ENCODE measurements at places on chromosomes 2 and 18.

DNA sequence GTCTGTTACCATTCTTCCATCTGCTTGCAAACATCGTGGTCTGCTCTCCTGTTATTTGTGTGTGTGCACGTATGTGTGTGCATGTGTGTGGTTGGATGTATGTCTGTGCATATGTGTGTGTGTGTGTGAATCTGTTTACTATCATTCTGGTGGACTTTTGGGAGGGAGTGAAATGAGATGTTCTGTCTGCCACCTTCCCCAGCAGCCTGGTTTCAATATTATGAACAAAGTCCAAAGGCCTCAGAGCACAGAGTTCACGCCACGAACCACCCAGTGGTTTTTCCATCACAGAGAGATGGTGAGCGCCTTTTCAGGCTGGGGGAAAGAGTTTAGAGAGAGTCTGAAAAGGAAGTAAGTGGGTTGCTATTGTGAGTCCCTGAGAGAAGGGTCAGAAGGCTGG, 67.1 kb upstream of the YWHAQ start:
- no peak for DNase-seq

DNA sequence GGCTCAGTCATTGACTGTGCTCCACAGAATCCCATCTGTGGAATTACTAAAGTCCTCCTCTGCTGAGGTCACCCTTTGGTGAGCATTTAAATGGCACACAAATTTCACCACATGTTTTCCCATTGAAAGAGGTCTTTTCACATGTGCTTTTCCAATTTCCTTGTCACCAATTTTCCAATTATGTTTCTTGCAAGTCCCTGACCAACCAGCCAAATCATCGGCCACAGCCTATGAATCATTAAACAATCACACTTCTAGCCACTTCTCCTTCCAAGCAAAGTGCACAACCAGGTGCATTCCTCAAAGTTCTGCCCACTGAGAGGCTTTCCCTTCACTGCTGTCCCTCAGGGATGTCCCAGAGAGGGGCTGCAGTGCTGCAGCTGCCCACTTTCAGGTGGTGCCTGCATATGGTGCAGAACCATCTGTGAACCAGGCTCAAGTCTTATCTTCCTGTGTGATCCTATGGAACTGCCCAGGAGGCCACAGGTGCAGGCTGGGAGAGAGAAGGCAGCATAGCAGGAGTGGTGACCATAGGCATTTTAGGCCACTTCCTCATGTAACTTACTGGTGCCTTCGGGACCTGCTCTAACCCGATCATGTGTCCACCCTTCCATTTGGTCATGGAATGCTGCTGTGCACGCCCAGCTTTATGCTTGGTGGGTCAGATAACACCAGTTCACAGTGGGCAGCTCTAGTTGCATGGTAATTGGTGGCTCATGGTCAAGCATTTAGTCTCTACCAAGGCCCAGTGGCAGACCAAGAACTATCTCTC, 153.0 kb downstream of the SEPTIN10 start:
- no peak for DNase-seq

DNA sequence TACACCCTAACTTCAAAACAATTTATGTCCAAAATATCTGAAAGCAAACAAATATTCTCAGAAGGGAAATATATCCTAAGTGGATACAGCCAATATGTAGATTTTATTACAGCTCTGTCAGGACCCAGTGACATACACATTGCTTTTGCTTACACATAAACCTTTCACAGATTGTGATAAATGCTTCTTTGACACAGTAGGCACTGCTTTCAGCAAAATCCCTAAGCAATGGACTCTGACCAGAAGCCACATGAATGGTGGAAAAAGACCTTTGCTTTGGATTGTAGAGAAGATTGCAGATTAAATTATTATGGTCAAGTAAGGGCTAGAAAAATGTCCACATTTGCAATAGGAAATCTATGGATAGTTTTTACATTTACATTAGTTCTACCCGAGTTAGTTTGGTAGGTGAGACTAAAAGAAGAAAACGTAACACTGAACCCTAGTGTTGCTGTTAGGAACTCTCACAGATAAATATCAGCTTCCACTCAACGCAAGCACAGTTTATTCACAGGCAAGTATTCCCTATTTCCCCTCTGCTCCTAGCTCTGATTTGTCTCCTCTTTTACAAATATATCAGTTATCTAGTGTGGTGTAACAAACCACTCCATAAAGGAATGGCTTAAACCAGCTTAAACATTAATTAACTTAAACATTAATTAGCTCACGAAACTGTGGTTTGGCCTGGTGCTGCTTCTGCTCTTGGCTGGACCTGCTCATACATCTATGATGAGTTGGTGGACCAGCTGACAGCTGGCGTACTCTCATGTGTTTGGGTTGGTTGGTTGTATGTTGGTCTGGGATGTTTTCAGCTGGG, 23.6 kb upstream of the SERPINE2 start:
- DNase-seq: no peak

- DNase-seq: no peak
These were observed 14.4 kb upstream of the TMEM131 start for GRCh38 chr2:98009887-98010760.

DNA sequence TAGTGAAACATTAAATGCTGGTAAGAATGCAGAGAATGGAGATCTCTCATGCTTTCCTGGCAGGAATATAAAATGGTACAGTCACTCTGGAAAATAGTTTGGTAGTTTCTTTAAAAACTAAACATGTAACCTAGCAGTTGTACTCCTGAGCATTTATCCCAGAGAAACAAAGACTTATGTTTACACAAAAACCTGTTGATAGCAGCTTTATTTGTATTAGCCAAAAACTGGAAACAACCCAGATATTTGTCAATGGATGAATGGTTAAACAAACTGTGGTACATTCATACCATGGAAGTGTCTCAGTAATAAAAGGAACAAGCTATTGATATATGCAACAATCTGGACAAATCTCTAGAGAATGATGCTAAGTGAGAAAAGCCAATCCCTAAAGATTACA, 81.7 kb upstream of the CTAGE1 start:
- no peak for DNase-seq

- no peak for DNase-seq
These were observed 202.2 kb downstream of the TCF4 start for GRCh38 chr18:55385770-55386169.

DNA sequence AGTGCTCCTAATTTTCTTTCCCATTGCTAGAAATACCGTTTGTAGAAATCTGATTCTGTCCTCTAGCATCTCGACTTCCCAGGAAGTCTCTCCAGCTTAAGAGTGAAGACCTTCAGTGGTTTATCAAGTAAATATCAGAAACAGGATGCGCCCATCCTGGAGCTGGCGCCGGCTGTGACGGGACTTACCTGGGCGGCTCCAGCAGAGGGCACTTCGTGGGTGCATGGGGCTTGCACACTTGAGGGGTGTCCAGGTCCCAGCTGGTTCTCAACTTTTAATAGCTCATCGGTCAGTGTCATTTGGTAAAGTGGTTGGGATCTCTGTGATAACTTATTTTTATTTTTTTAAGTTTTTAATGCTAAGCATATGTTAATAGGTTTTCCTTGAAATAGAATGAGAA, 167.0 kb upstream of the TPO start:
- no peak for DNase-seq

GRCh38 chr18:14781671-14782070, 33.7 kb downstream of the ANKRD30B start:
- DNase-seq: no peak

- DNase-seq: no peak
These were observed 170.9 kb upstream of the SIX2 start for GRCh38 chr2:45180033-45180746.

DNA sequence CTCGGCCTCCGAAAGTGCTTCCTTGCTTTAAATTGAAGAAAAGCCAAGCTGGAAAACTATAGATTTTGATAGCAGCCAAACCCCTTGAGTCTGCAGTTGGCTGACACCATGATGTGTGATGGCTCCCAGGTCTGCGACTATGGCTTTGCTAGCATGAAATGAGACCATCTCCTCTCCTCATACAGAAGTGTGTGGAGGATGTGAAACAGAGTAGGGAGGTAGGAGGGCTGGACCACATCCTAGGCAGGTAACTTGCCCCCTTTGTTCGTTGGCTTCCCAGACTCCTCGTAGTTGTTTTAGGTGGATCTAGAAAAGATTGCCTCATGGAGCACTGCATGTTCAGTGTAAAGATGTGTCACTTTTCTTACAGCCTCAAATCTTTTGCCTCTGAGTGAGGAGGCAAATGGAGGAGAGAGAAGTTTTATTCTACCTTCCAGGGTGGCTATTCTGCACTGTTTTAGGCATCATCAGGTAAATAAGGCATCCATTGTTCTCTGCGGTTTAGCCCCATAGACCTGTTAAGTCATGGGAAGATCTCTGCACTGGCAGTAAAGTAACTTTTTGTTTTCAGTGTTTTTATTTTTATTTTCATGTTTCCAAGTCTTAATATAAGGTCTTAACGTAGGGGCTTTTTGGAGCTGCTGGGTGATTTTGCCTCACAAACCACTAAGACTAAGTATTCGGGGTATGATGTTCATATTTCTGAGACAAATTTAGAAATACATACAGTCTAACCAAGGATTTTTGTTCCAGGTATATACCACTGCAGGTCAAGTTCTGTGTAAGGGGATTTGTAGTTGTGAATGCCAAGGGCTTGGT, 40.1 kb downstream of the MGAT5 start:
- DNase-seq: no peak

DNA sequence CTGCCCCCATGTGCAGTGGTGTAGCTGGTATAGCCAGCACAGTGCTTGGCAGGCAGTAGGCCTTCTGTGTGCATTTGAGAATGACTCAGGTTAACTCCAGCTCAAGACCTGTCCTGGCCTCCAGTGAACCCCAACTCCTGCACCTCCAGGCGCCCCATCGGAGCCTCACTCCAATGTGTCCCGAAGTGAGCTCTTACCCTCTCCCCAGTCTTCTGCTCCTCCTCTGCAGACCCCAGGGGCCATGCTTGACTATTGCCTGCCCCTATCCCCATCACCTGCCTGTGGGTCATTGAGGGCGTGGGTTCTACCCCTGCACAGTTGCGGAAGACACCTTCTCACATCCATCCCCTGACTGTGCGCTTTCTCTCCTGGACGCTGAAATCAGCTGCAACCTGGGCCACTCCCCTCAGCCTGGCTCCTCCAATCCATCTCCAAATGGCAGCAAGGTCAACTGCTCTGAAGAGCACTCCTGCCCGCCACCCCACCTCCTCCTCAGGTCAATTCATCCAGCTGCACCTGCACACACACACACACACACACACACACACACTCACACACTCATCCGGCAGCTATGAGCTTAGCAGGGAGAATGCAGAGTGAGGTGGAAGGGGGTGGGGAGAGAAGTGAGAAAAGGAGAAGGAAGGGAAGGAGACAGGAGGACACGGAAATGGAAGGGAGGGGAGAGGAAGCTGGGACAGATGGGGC, 130.3 kb upstream of the GLI2 start:
- DNase-seq: peak; percentile 71

- no peak for DNase-seq
These were observed 330.4 kb downstream of the SLC4A3 start for GRCh38 chr2:219957820-219958219.

DNA sequence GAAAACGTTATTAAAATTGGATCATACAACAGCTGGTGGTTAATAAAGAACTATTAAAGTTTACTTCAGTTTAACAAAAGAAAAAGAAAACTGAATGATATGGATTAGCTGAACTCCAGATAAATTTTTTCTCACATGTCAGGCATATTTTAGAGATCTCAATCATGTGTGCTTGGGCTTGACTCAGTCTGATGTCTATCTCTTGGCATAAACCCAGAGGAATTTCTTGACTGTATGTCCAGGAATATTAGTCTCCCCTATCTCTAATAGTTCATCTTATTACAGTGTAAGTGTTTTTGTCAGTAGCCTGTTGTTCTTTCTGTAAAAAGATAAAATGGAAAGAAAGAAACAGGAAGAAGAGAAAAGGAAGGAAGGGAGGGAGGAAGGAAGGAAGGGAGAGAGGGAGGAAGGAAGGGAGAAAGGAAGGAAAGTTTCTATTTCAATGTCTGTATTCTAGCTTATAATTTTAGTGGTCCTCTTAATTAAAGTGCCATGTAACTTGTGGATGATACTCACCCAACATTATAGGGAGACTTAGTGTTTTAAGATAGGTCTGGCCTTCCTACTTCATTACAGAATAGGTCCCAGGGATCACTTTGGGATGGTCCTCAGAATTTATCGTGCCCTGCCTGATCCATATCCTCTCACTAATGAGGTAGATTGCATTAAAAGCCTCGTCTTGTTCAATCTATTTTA, 99.7 kb upstream of the UGP2 start:
- no peak for DNase-seq

DNA sequence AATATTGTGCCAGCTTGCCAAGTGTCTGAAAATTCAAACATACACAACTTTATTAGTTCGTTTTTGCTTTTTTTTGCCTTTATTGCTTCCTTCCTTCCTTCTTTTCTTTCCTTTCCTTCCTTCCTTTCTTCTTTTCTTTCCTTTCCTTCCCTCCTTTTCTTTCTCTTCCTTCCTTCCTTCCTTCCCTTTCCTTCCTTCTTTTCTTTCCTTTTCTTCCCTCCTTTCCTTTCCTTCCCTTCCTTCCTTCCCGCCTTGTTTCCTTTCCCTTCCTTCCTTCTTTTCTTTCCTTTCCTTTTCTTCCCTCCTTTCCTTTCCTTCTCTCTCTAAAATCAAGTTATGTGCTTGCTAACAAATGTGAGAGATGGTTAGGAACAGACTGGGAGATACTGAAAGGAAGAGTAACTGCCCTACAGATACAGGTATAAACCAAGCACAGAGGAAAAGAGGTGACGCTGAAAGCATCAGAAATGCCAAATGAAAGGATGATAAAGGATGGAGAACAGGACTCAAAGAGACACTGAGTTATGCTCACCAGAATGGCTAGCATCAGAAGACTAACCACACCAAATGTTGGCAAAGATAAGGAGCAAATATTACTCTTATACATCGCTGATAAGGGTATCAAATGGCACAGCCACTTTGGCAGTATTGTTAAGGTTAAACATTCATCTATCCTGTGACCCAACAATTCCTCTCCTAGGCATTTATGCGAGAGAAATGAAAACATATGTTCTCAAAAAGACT, 151.6 kb downstream of the MREG start:
- DNase-seq: no peak
